ENCODE measurements at places on chromosomes 12 and 14.

DNA sequence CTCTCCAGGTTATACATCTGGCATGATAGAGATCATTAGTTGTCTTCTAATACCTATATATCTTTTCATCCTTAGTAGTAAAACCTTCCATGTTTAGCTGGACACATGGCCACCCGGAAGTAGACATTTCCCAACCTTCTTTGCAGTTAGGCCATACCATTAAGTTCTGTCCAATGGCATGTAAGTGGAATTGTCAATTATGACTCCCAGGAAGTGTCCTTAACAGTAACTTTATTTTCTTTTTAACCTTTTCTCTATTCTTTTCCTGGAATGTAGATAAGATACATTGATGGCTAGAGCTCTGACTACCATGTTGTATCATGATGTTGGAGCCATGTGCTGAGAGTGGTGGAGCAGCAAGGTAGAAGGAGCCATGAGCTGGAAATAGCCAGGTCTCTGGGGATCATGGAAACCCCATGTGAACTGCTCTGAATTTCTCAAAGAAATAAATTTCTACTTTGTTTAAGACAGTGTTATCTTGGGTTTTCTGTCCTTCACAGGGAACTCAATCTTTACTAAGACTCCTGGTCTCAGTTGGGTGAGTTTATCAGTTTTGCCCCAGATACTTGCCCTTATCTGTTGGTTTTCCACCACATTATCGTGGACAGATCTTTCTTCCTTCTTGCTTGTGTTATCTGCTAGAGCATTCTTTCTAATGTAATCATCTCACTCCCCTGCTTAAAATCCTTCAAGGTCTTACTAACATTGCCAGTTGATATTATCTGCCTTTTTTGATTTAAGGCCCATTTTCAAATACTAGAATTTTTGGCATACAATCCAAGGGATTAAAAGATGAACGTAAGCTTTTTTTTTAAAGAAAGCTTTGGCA, 5.1 kb upstream of the LTA4H start:
- DNase-seq = no peak

DNA sequence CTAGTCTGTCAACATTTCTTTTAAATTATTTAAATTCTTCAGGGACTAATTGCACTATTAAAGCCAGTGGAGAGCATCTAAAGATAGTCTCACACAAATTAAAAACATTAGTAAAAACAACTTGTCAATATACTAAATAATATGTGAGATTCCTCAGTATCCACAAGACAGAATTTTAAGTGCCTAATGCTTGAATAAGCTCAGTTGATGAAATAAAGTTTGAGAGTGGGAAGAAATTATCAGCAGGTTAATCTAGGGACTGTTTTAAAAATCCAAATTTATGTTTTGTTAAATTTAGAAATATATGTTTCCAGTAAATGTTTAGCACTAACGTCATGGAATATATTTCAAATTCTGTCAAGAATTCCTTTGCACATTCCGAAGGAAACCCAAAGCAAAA, 105.2 kb downstream of the SLC41A2 start:
- DNase-seq = no peak

GRCh38 chr14:77579065-77579464, 37.4 kb downstream of the SPTLC2 start:
- DNase-seq = no peak

- no peak for DNase-seq
Measured at GRCh38 chr12:96166765-96167164, 27.4 kb upstream of the ELK3 start.

- no peak for DNase-seq
Measured at GRCh38 chr12:56769868-56770267, 6.7 kb downstream of the HSD17B6 start.

- DNase-seq = no peak
Measured at GRCh38 chr14:96053600-96054381, 14.6 kb downstream of the C14orf132 start.

DNA sequence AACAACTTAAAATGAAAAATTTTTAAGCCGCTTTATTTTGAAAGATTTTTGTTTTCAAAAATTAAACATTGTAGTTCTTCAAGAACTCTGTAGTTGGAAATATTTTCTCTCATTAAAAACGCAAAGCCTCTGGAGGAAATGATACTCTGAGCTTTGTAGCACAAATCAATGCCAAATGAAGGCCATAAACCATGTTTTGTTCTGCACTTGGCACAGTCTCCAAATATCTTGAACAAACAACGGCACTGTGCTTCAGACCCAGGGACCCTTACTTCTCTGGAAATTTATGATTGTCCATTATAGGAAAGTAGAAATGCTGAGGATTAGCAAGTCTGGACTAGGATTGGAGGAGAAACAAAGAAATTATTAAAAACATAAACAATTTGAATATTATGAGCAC, 160.8 kb upstream of the BMP4 start:
- DNase-seq = no peak

GRCh38 chr12:114306646-114307045, 99.3 kb downstream of the TBX5 start:
- no peak for DNase-seq

- DNase-seq = no peak
Measured at GRCh38 chr12:66035288-66035966, 95.1 kb downstream of the LLPH start.

DNA sequence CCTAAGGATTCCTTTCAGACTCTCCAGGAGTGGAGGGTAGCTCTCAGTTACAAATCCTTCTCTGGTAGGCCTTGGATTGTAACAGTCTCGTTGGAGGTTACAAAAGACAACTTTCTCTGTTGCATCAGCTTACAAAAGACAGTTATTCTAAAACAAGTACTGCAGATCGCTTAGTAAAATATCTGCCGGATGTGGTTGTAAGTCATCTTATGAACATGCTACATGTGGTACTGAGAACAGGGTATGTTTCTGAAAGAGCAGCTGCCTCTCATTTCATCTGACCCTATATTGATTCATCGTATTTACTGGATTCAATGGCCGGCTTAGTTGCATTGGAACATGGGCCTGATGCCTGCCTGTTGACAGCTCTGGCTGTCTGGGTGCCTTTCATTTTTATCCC, 157.4 kb downstream of the PTCSC3 start:
- DNase-seq = no peak

GRCh38 chr12:26514364-26514763, 318.6 kb downstream of the ITPR2 start:
- no peak for DNase-seq

- DNase-seq = no peak
Measured at GRCh38 chr12:51890133-51890464, 2.2 kb downstream of the ANKRD33 start.

DNA sequence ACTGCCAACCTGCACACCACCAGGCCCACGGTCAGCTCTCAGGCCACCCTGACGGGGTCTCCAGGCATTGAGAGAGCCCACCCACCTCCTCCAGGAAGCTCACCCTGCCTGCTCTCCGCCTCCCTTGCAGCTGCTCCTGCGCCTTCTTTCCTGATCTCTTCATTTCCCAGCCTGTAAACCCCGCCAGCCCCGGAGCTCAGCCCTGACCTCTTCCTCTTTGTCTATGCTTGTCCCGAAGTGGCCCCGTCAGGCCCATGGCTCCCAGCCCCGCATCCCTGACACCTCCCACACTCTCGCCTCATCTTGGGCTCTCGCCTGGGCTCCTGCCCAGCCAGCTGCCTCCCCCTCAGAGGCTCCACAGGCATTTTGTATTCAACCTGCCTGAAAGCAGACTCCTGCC, 139.3 kb downstream of the CALM1 start:
- DNase-seq = no peak

DNA sequence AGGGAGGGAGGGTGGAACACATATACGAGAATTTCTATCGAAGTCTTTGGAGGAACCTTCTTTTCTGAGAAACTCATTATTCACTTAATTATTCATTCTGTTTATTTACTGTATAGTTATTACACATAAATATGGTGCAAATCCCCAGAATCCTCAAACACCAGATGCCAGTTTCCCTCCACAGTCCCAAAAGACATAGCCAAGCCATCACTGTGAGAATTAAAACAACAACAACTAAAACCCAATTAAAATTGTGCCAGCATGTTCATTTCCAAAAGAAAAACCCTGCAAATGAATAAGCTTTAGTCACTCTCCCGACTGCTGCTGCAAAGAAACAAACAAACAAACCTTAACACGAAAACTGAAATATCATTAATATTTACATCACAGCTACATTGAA, 173.5 kb downstream of the EFCAB11 start:
- DNase-seq = no peak

Data from T-cell (primary cell).